ENCODE measurements at places on chromosomes 11 and 22. TPM values are rescaled to one million over a fixed set of nuclear protein-coding genes. Genes with fewer than 3 reads are reported as not detected.

Gene UPK3A
- total RNA-seq: 2.1 TPM

Gene TMEM184B
- total RNA-seq: 81.0 TPM

Gene SCGB1C1
- total RNA-seq: not detected

Gene DEPDC7
- not detected for total RNA-seq

Gene MMP8
- 0.45 TPM for total RNA-seq

Gene LRRC32
- 42.5 TPM for total RNA-seq

Gene APOBEC3G
- 10.2 TPM for total RNA-seq

Gene ALDH3B1
- 3.0 TPM for total RNA-seq

Gene LGALS12
- total RNA-seq: not detected

Gene ACTN3
- not detected for total RNA-seq

Gene TMEM191B
- 0.88 TPM for total RNA-seq

Measured in thyroid gland (tissue), 4 donors.